ENCODE measurements at places on chromosomes 1 and 21. TPM values are rescaled to one million over a fixed set of nuclear protein-coding genes. Genes with fewer than 3 reads are reported as not detected.

DNA sequence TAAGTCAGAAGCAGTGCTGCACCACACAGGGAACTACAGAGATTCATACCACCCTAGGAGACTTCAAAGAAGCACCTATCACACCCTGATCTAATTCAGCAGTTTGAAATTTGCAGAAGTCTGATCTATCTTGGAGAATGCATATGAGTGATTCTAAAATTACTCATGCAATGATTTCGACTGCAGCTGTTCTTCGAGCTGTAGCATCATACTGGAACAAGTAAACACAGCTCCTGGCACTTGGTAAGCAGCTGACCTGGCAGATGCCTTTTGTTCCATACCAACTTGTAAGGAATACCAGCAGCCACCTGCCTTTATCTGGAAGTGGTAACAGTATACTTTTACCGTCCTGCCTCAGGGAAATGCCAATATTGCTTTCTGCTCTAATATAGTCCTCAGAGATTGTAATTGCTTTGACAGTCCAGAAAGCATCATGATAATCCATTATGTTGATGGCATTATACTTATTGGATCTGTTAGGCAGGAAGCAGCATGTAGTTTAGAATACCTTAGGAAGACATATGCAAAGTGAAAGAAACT is 25.7 kb downstream of the AADACL4 start:
- DNase-seq = no peak
- no peaks in the 10 kb centered on the region for H3K4me1 ChIP-seq
- H3K27me3 ChIP-seq = no peaks in the 10 kb centered on the region
- H3K4me3 ChIP-seq = no peak overlapping the region

- H3K4me3 ChIP-seq = no peak overlapping the region
- H3K27ac ChIP-seq = no peak overlapping the region
- H3K27me3 ChIP-seq = no peaks in the 10 kb centered on the region
These were observed 8.7 kb downstream of the COP1 start for GRCh38 chr1:176198413-176198812.

DNA sequence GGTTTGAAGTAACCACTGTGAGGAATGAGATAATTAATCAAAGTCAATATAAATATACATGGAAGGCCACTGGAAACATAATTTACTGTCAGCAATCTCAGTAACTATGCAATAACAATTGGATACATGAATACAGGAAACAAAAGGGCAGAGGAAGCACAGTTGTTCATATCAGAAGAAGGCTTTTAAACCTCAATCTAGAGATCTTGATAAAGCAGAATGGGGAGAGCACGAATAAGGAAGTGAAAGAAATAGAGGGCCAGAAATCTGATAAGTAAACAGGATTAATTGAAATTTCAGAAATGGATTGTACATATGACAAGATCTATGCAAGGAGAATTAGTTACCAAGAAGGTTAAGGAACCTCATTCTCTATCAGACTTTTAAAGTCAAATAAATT is 93.0 kb downstream of the EVI5 start:
- DNase-seq = no peak
- H3K27ac ChIP-seq = no peak overlapping the region
- peaks cover 6% of the 10 kb centered on the region for H3K36me3 ChIP-seq
- H3K4me1 ChIP-seq = no peaks in the 10 kb centered on the region
- no peaks in the 10 kb centered on the region for H3K27me3 ChIP-seq

DNA sequence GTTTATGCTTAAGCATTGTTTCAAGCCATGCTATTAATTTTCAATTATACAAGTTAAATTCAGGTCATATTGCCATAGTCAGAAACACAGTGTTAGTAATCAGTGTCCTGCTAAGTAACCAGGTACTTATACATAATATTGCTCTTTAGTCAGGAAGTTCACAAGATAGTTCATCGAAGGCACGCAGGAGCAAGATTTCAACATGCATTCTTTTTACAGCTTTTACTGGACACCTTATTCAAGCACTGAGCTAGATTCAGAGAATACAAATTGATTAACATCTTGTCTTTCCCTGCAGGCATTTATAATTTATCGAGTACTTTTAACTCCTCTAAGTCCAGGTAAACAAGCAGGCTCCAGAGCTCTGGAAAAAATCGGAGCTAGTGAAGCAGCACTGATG is 202.3 kb upstream of the BRINP3 start:
- no peak overlapping the region for H3K4me3 ChIP-seq
- H3K27me3 ChIP-seq = no peaks in the 10 kb centered on the region
- H3K27ac ChIP-seq = no peak overlapping the region
- H3K4me1 ChIP-seq = no peaks in the 10 kb centered on the region

CTSK gene
- 11.6 TPM for polyA plus RNA-seq

PADI4 gene
- polyA plus RNA-seq = not detected

MATN1 gene
- polyA plus RNA-seq = not detected

TSACC gene
- polyA plus RNA-seq = 1.1 TPM

All from kidney (tissue), 22 donors.